ENCODE measurements at places on chromosomes 2 and 18.

DNA sequence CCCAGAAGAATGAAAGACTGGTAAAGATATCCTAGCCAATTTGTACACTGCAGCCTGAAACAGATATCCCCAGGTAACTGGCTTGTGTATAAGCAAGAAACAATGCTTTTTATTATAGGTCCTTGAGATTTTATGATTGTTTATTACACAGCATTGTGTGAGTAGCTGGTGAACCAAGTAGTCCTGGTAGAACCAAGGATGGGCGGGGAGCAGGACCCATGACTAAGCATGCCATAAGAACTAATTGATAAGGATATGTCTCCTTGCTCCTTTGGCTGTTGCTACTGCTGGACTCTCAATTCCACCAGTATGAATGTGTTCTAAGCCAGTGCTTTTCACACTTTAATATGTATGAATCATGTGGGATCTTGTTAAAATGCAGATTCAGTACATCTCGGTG lies 12.3 kb upstream of the ALMS1 start:
- no peaks in the 10 kb centered on the region for H3K4me1 ChIP-seq
- no peaks in the 10 kb centered on the region for H3K36me3 ChIP-seq
- H3K4me3 ChIP-seq: no peak overlapping the region

DNA sequence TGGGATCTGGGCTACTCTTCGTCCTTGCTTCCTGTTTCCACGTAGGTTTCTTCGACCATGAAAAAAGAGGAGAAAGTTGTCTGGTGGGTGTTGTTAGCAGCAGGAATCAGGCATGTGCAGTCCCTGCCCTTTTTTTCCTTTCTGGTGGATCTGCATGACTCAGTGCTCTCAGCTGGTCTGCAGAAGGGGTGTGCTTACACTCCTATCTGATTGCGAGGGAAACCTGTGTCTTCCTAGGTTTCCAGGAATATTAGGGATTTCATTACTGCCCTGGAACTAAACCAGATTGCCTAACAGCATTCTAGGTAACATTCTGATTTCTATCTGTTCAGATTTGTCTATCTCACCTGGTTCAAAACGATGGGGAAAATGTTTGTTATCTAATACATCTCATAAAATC lies 174.3 kb downstream of the CCDC102B start:
- no peak overlapping the region for H3K4me3 ChIP-seq
- H3K27ac ChIP-seq: no peak overlapping the region
- DNase-seq: no peak
- H3K27me3 ChIP-seq: no peaks in the 10 kb centered on the region
- no peaks in the 10 kb centered on the region for H3K4me1 ChIP-seq
- H3K36me3 ChIP-seq: no peaks in the 10 kb centered on the region

DNA sequence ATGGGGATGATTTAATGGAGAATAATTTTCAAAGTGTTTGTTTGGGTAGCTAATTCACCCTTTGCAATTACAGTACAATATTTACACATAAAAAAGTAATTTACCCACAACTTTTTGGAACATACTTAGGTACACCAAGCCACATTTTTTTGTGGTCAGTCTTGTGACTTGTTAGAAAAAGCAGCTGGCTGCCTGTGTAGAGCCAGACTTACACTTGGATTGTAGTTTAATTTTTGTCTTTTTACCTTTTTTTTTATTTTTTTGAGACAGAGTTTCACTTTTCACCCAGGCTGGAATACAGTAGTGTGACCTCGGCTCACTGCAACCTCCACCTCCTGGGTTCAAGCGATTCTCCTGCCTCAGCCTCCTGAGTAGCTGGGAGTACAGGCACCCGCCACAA lies 45.4 kb downstream of the RALBP1 start:
- peaks cover 24% of the 10 kb centered on the region for H3K4me1 ChIP-seq
- DNase-seq: no peak
- H3K4me3 ChIP-seq: no peak overlapping the region

GRCh38 chr2:220209751-220210150 lies 582.3 kb downstream of the SLC4A3 start:
- H3K27ac ChIP-seq: no peak overlapping the region
- no peak for DNase-seq
- H3K4me1 ChIP-seq: no peaks in the 10 kb centered on the region
- peaks cover 1% of the 10 kb centered on the region for H3K36me3 ChIP-seq
- H3K27me3 ChIP-seq: peaks cover 2% of the 10 kb centered on the region
- no peak overlapping the region for H3K4me3 ChIP-seq

DNA sequence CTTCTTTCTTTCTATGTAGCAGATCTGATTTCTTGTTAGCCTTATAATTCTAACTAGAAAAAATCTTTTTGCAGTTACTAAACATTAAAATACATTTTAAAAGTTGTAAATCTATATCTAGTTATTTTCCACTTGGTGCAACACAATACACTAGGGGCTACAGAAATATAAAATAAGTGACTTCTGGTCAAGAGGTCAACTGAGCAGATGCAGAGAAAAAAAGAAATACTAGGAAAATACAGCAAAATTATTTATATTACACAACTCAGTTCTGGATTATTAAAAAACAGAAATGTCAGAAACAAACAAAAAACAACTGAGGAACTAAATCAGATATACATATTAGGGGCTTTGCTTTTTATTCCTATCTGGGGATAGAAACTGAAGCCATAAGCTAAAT lies 83.9 kb downstream of the L3MBTL4 start:
- no peak overlapping the region for H3K27ac ChIP-seq
- no peak overlapping the region for H3K4me3 ChIP-seq
- no peak for DNase-seq
- H3K27me3 ChIP-seq: peaks cover 2% of the 10 kb centered on the region
- no peaks in the 10 kb centered on the region for H3K4me1 ChIP-seq
- H3K36me3 ChIP-seq: no peaks in the 10 kb centered on the region

- H3K27ac ChIP-seq: no peak overlapping the region
- DNase-seq: no peak
- H3K4me3 ChIP-seq: no peak overlapping the region
- H3K27me3 ChIP-seq: peaks cover 3% of the 10 kb centered on the region
- peaks cover 2% of the 10 kb centered on the region for H3K4me1 ChIP-seq
Measured at GRCh38 chr2:198273660-198274059, 469.3 kb downstream of the PLCL1 start.

DNA sequence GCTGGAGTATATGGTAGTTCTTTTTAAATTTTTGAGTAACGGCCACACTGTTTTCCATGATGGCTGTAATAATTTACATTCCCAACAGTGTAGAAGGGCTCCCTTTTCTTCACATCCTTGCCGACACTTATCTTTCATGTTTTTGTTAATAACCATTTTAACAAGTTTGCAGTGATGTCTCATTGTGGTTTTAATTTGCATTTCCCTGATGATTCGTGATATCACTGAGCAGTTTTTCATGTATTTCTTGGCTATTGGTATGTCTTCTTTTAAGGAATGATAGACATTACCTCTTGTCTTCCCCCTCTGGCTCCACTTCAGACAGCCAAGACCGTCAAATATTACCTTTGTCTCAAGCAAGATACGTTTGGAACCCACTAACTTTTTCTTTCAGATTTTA lies 371.1 kb upstream of the NRP2 start:
- H3K27me3 ChIP-seq: no peaks in the 10 kb centered on the region
- peaks cover 13% of the 10 kb centered on the region for H3K4me1 ChIP-seq
- H3K36me3 ChIP-seq: peaks cover 5% of the 10 kb centered on the region
- DNase-seq: no peak
- H3K4me3 ChIP-seq: no peak overlapping the region

GRCh38 chr2:101064505-101064867 lies 62.4 kb downstream of the RPL31 start:
- DNase-seq: no peak
- H3K4me1 ChIP-seq: peaks cover 50% of the 10 kb centered on the region
- no peaks in the 10 kb centered on the region for H3K36me3 ChIP-seq
- no peak overlapping the region for H3K4me3 ChIP-seq
- no peaks in the 10 kb centered on the region for H3K27me3 ChIP-seq

DNA sequence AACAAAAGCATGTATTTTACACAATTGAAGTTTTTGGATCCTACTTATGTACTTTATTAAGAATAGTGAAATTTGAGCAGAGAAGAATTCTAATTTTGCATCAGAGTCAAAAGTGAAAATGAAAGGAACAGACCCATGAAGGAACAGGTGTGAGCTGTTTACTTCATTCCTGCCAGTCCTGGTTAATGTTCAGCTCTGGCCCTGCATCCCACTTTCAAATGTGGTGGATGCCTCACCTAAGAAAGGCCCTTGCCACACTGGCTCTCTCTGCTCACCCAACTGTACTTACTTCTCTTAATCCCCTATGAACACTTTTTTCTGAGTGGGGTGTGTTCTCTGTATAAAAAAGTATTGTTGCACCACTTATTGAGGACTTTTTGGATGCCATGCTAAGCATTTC lies 22.2 kb downstream of the FAM110C start:
- no peak overlapping the region for H3K4me3 ChIP-seq
- no peak for DNase-seq
- peaks cover 22% of the 10 kb centered on the region for H3K27me3 ChIP-seq
- H3K27ac ChIP-seq: no peak overlapping the region

- no peak overlapping the region for H3K27ac ChIP-seq
- peaks cover 20% of the 10 kb centered on the region for H3K36me3 ChIP-seq
- DNase-seq: no peak
- no peaks in the 10 kb centered on the region for H3K4me1 ChIP-seq
- no peak overlapping the region for H3K4me3 ChIP-seq
Measured at GRCh38 chr2:135637456-135638087, 104.1 kb upstream of the UBXN4 start.
